Thymus (tissue), 14 donors: ENCODE measurements at places on chromosomes 7 and 10. TPM values are rescaled to one million over a fixed set of nuclear protein-coding genes. Genes with fewer than 3 reads are reported as not detected.

DNA sequence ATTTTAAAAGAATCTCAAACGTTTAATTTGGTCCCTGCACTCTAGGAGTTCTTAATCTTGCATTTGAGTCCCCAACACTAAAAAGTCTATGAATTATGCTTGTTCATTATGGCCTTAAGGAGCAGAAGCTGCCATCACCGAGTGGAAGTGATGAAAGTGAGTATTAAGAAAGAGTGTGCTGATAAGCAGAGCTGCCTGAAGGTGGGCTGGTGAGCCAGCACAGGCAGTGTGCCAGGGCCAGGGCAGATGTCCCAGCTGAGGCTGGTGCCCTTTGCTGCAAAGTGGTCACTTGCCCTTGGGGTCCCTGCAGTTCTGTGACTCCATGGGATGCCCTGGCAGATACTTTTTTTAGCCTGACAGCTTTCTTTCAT is 72.9 kb upstream of the LOXL4 start:
- no peak for DNase-seq

OPN1SW gene
- total RNA-seq = not detected

DNA sequence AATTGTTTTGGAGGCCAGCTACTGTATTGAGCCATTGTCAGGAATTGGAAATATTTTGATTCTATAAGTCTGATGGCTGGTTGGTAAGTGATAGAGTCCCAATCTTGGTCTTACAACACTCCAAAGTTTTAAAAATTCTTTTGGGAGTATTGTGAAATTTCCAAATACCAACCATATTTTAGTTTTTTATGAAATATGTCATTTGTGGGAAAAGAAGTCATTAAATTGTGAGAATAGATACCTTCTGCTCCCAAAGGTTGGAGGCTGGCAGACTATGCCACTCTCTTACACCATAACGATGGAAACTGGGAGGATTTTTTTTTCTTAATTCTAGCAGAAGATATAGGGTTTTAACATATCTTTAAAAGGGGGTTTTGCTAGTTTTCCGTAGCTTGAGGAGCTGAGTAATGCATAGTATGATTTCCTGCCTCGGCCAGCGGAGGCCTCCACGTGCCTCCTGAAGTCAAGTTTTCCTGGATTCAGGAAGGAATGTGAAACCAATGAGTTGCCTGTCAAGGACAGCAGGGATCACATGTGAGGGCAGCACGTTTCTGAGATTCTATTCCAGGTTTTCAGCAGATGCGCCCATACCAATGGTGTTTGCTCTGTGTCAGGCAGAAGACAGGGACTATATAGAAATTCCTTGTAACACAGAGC is 92.2 kb upstream of the LAMB4 start:
- no peak for DNase-seq

GRCh38 chr7:33509206-33509605 is 379.8 kb downstream of the BBS9 start:
- no peak for DNase-seq

DNA sequence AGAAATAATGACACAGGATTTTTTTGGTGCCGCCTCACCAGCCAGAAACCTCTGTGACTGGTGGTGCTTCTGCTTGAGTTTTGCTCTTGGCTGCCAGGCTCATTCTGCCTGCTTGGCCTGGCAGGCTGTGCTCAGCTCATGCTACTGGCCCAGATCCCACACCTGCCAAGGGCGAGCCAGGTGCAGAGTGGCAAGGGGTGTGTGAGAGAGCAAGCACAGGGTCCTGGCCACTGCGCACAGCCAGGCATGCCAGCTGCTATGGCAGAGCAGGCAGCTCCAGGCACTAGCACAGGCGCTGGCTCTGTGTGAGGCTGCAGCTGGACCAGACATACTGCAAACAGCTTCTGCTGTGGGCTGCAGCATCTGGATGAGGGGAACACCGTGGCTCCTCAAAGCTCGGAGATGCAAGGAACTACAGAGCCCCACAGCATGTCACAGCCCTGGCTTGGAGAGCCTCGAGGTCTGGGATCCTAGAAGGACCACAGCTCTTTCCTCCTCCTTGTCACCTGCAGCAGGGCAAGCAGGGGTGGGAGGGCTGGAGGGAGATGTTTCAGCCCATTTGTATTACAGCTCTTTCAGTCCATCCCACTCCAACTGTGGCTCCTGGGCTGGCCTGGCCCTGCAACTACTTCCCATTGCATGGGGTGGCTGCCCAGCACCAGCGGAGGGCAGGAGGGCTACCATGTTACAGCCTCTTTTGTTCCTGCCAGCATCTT is 313.4 kb upstream of the SEMA3C start:
- DNase-seq = no peak

DNA sequence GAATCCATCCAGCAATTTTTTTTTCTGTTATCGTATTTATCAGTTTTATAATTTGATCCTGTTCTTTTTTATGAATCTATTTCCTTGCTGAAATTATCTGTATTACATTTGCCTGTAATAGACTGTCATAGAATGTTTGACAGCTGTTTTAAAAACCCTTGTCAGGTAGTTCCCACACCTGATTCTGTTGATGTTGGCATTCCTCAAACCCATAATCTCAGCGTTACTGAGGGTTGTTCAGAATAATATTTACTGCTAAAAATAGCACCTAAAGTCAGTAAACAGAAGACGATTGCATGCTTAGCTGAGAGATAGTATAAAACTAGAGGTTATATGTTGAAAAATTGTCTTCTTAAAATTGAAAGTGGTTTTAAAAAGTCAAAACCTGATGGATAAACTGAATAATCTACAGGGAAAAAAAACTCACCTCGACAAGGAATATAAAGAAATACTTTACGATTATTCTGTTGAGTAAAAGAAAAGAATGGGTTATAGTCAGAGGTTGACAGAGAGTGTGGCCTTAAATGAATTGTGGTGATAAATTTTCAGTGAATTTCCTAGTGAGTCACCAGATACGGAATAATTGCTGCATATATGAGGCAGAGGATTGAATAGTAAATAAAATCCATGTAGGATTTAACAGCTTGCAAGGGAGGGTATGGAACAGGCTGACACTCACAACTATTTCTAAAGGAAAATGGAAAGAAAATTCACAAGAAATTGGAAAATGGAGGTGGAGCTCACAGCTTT is 824.1 kb upstream of the IGFBP3 start:
- DNase-seq = no peak

NKX2-3 gene
- 0.05 TPM for total RNA-seq

DNA sequence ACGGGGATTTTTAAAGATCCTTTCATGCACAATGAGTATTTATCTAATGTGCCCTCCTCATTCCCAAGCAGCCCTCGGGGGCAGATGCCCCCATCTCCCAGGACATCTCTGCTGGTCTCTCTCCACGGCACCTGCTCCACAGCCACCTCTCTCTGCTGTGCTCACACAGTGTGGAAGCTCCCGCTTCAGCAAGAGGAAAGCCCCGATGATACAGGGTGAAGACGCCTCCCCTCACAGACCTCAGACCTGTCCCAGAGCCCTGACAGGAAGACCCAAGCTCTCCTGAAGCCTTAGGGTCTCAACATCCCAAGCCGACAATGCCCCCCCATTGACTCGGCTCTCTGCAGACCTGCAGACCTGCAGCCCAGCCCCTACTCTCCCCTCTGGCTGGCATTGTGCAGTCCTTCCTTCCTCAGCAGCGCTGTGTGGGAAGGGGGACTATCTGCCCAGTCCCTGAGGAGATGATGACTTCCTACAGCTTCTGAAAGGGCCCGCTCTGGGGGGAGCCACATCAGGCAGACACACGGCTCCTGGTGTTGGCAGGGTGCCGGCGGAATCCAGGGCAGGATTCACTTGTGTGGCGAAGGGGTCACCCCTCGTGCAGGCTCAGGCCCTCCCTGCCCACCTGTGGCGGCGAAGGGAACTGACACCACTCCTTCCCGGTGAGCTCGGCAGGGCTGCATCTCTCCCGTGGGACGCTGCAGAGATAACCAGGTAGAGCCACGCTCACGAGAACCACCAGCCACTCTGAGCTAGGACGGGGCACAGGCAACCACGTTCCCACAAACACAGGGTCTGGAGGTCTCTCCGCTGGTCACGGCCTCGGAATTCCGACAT is 61.8 kb downstream of the PTPRN2 start:
- DNase-seq = no peak

DNA sequence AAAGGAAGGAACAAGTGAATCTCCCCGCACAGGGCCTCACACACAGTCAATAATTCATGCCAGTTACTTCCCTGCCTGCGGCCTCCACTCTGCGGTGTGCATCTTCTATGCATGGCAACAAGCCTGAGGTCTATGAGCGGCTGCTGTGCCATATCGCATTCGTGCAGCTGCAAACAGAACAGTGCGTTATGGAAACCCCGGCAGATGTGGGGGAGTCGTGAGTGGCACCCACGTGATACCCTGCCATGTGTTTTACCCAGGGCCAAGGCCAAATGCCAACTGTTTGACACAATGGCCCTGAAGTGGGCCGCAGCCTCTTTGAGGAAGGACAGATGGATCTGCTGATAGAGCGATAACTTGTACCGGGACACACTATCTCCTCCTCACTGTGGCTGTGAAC is 13.4 kb downstream of the TNS3 start:
- peak; percentile 59 for DNase-seq

PPP1R3A gene
- 0.05 TPM for total RNA-seq
